ENCODE measurements at places on chromosomes 3 and 15.

- no peak for DNase-seq
Measured at GRCh38 chr3:130601442-130601971, 84.5 kb downstream of the COL6A6 start.

GRCh38 chr3:134060561-134061385 is 31.0 kb upstream of the SLCO2A1 start:
- DNase-seq, result no peak

GRCh38 chr3:11167590-11167989 is 13.3 kb downstream of the HRH1 start:
- DNase-seq, result no peak

DNA sequence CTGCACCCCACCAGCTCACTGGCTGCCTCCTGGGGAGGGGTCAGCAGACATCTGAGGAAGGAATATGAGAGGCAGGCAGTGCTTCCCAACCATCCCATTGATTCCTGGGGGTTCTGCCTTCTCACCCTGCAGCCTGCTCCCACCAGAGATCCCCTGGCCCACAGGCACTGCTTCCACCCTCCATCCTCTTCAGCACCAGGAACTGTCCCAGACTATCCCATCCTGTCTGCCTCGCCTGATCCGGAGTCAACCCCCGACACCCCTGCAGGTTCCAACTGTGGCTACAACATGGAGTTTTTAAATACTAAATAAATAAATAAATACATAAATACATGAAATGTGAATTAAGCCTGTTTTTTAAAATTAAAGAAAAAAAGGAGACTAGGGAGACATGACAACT is 43.6 kb downstream of the CACNA2D2 start:
- DNase-seq, result no peak

DNA sequence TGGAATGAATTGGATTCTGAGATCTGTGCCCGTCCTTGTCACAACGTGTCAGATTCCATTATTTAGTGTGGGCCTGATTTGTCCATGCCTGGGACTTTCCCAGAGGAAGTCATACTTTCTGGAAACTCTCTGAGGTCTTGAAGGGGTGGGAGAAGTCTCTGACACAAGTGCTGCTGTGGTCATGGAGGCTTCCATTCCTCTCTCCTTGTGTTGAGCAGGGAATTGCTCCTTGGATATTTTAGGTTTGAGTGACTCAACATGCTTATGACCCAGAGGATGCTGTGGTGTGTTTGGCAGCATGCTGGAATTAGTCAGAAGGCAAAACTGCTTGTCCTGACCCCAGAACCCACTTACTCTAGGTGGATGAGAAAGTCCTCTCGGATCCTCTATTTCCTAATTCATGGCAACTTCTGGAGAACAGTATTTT is 132.1 kb downstream of the LPP start:
- no peak for DNase-seq

GRCh38 chr3:65484964-65485363 is 553.8 kb downstream of the MAGI1 start:
- no peak for DNase-seq

- peak; percentile 23 for DNase-seq
Measured at GRCh38 chr15:59622289-59622688, 10.7 kb downstream of the GCNT3 start.

GRCh38 chr15:31296646-31297574 is 29.7 kb upstream of the KLF13 start:
- DNase-seq, result peak; percentile 6

- no peak for DNase-seq
Measured at GRCh38 chr3:132659000-132659364, 627 bp downstream of the ACAD11 start.

GRCh38 chr3:52002748-52003147 is 7.1 kb upstream of the RPL29 start:
- DNase-seq, result no peak

DNA sequence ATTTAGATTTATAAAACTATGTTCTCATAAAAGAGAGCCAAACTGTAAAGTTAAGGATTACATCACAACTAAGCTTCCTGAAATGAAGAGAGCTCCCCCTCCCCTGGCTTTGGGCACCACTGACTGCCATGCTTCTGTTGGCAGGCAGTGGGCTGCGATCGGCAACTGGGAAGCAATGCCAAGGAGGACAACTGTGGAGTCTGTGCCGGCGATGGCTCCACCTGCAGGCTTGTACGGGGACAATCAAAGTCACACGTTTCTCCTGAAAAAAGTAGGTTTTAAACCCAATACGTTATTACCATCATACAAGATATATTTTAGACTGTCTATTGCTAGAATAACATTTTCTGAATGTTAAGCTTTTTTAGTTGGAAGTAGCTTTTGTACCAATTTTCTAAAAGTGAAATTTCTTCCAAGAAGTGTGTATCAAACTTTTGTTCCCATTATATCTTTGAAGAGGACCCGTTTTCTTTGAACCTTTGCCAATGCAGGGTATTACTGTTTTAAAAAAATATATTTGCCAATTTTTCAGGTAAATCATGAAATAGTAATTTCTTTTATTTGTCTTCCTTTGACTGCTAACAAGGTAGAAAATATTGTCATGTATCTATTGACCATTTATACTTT is 184.1 kb downstream of the ADAMTSL3 start:
- no peak for DNase-seq

- DNase-seq, result no peak
Measured at GRCh38 chr3:134563601-134564000, 77.7 kb downstream of the CEP63 start.

- DNase-seq, result peak; percentile 31
Measured at GRCh38 chr3:33277193-33277882, at the start of gene FBXL2. FBXL2 (plus strand) TSS chr3:33277442; CDS start chr3:33277513, 71 bp downstream.

GRCh38 chr3:82137861-82138260 is 376.4 kb upstream of the GBE1 start:
- no peak for DNase-seq

DNA sequence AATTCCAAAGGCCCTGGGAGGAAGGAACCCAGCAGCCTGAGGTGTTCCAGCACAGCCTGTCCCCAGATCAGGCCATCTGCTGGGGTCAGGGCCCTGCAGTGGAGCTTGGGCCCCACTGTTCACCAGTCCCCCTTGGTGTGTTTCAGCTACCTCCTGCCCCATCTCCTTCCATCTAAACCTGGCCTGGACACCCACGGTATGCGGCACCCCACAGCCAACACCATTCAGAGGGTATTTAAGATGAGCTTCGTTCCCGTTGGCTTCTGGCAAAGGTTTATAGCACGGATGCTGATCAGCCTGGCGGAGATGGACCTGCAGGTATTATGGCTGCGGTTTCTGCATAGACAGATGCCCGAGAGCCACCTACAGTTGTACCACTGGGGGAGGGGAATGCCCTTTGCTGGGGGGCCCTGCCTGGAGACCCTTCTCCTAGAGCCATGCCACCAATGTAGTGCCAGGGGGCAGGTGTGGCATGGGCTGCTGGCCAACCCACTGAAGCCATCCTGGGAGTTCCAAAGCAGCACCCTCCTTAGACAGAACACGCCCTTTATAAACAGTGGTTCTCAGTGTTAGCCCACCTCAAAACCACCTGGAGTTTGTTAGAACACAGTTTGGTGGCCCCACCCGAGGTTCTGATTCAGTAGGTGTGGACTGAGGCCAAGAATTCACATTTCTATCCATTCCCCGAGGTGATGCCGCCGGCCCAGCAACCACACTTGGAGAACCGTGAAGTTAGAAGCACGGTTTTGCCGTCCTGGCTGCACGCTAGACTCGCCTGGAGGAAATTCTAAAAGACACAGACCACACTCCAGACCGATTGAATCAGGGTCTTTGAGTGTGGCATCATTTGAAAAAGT is 126.9 kb downstream of the LRRK1 start:
- no peak for DNase-seq

GRCh38 chr3:194084284-194084683 is 51.7 kb upstream of the HES1 start:
- DNase-seq, result no peak

DNA sequence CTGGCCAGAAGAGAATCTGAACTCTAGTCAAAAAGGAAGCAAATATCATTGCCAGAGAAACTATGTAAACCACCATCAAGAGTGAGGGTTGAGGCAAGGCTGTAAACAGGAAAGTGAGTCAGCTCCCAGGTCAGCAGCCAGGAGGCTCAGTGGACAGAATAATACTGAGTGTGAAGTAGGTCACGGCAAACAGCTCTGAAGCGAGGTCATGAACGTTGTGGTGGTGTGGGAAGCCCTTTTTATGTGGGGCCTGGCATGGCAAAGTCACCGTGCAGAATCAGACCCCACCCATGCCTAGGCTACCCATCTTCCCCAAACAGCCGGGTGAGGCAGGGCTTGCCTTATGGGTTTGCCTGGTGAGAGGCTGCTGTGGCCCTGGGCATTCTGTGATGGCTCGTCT is 43.9 kb downstream of the THBS1 start:
- DNase-seq, result no peak

DNA sequence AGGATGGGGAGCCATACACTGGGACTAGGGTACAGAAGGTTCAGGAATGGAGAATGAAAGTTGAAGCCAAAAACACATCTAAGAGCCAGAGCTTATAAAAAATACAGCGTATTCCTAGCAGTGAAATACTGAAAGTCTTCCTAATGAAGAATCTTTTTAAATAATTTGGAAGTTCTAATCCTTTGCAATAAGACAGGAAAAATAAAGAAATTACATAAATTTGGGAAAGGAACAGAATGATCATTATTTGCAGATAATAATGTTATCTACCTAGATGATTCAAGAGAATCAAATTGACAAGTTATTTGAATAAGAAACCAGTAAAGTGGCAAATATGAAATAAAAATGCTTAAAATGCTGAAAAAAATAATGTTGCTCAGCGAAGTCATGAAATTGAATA is 32.3 kb upstream of the NR2F2 start:
- DNase-seq, result no peak

DNA sequence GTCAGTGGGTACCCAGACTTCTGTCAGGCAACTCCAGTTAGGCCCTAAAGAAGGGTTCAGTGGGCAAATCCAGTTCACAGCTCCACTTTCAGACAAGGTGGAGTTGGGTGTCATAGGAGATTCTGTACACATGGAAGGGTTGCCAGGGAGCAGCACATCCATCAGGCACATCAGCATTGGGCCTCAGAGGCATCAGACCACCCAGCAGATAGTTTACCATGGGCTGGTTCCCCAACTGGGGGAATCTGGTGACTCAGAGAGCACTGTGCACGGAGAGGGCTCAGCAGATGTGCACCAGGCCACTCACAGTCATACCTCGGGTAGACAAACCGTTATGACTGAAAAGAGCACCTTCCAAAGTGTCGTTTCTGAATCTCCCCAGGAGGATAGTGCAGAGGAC is 27.2 kb downstream of the SYNM start:
- no peak for DNase-seq

DNA sequence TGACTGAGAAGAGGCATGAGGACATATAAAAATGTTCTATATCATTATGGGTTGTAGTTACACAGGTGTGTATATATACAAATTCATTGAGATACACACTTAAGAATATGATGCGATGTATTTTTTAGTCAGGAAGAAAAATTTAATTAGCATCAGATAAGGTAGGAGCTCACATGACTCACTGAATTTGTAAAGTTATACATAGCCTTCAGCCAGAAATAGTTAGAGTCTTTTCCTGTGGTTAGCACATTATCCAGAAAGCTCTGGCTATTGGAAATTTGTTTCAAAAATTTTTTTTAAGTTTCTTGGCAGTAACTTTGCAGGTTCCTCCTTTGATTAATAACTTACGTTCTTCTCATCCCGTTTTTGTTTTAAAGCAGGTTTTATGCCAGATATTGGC is 88.6 kb downstream of the STT3B start:
- DNase-seq, result no peak

DNA sequence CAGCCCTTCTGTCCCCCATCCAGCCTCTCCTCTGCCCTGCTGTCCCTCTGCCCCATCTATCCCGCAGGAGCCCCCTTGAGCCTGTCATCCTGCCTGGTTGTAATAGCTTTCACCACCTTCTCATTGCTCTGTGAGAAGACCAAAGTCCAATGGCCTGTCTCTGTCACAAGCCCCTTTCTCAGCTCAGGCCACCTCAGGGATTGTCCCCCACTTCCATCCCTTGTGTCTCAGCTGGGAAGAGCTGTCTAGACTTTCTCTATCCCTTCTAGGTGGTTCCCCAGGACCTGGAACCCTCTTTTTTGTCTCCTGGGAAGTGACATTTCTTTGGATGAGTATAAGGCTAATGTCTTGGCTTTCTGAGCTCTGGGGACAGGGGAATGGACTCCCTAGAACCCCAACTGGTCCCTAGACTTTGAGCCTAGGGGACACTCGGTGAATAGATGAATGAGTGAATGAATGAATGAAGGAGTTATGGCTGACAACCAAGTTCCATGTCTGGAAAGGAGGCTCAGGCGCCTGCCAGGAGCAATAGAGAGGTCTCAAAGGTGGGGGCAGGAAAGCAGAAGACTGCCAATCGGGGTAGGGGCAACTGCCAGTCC is 849 bp upstream of the PRKCD start:
- DNase-seq, result no peak

DNA sequence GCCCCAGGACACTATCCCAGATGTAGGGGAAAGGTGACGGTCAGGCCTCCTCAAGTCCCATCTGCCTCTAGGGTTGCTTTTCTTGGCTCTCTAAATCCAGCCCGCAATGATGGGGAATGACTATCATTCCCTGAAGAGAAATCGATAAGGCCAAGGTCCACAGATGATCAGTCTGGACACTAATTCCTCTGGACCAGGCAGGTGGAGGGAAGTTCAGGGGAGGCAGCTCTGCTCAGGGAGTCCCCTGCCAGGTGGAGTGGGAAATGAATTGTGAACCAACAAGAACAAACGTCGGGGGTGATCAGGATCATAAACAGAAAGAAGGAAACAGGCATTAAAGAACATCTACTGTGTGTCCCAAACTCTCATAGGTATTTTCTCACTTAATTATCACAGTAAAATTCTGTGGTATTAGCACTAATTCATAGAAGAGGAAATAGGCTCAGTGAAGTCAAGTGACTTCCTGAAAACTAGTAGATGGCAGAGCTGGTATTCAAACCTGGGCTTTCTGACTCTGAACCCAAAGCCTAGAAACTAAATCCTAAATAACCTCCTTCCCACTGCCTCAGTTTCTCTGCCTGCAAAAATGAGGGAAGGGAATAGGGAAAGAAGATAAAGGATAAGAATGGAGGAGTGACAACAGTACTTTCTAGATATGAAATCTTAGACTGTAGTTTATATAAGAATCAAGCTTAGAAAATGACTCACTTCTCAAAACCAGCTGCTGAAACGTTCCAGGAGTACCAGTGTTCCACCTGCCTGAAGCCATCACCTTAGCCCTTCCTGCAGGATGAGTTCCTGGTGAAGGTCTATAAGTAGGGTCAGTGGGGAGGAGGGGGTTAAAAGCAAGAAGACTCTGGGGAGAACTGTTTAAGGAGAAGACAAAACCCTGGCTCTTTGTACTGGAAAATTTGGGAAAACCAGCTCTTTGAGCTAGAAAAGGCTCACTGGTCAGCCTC is 7.5 kb downstream of the BMF start:
- no peak for DNase-seq

GRCh38 chr3:124094496-124094895 is 102.6 kb upstream of the ROPN1 start:
- no peak for DNase-seq

GRCh38 chr3:112375117-112375516 is 42.2 kb downstream of the CD200 start:
- no peak for DNase-seq

- no peak for DNase-seq
Measured at GRCh38 chr3:186642014-186642413, 1.8 kb downstream of the FETUB start.

GRCh38 chr15:51577636-51578304 is 44.8 kb downstream of the DMXL2 start:
- no peak for DNase-seq

- DNase-seq, result no peak
Measured at GRCh38 chr15:80789796-80790195, 10.6 kb downstream of the CEMIP start.
